Retinal pigment epithelial cell (primary cell): ENCODE measurements at places on chromosomes 12 and 14.

DNA sequence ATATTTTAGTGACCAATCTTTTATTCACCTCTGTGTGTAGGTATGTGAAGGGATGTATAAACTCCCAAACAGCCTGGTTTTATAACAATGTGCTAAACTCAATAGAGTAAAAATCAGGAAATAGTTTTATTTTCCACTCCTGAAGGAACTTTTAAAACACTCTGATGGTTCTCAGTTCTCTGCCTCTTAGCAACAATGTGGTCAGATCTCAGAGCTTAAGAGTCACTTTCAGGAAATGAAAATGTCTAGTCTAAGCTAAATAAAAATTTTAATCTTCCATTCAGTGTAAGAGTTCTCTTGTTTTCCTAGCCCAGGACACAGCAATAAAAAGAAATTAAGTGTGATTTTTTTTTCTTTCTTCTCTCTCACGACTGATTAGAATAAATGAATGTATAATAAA lies 718.0 kb downstream of the C12orf50 start:
- no peak for DNase-seq

DNA sequence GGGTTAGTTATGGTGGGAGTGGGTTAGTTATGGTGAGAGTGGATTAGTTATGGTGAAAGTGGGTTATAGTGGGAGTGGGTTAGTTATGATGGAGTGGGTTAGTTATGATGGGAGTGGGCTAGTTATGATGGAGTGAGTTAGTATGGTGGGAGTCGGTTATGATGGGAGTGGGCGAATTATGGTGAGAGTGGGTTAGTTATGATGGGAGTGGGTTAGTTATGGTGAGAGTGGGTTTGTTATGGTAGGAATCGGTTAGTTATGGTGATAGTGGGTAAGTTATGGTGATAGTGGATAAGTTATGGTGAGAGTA lies 22.1 kb upstream of the SFSWAP start:
- DNase-seq = no peak

- no peak for DNase-seq
Observed at GRCh38 chr12:92034858-92035401, 110.7 kb downstream of the BTG1 start.

GRCh38 chr12:93813972-93814821 lies 137.0 kb downstream of the CRADD start:
- DNase-seq = peak; percentile 43

DNA sequence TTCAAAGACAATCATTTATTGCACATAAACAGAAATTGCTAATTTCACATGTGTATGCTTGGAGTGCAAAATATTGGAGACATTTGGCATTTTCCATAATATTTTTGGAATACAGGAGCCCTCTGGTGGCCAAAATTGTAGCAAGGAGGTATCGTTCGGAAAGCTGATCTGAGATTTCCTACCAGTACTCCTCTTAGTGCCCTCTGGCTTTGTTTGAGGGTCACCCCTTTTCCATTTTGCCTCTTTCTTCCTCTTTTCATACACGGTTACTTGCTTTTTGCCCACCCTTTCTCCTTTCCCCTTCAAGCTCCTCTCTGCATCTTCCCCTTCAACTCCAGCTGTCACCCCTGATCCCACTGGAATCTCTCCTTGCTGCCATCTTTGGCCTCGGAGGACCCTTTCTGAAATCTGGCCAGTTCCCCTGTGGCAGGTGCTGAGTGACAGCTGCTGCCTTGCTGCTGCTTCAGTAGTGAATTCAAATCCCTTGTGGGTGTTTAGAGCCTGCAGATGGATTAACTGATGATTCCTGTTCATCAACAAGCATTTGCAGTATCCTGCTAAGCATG lies 164.6 kb upstream of the PARP11 start:
- no peak for DNase-seq

- DNase-seq = no peak
Observed at GRCh38 chr14:59627011-59627520, 50.5 kb upstream of the CCDC175 start.

DNA sequence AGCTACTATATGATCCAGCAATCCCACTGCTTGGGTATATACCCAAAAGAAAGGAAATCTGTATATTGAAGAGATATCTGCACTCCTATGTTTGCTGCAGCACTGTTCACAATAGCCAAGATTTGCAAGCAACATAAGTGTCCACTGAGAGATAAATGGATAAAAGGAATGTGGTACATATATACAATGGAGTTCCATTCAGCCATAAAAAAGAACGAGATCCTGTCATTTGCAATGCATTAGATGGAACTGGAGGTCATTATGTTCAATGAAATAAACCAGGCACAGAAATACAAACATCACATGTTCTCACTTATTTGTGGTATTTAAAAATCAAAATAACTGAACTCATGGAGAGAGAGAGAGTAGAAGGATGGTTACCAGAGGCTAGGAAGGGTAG lies 116.6 kb downstream of the HELB start:
- DNase-seq = no peak

DNA sequence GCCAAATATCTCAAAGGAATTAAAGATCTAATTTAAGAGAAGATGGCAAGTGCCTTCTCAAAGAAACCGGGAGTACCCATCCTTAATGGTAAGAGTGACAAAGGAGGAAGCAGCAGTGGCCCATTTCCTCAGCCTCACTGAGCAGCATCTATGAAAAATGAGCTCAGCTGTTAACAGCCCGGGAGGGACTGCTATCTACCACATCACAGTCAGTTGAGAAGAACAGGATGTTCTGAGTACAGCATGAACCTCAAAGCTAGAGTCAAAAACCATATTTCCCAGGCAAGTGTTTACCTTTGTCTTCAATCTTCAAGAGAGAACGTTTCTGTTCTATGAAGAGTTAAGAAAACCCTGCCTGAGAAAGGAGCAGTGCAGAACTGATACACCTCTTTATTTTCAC lies 115.0 kb downstream of the BTG1 start:
- no peak for DNase-seq

- DNase-seq = no peak
Observed at GRCh38 chr14:101918065-101918989, 46.0 kb upstream of the DYNC1H1 start.

- DNase-seq = no peak
Observed at GRCh38 chr14:106691601-106692291, 1165.4 kb downstream of the TMEM121 start.

- DNase-seq = peak; percentile 85
Observed at GRCh38 chr14:64681796-64682710, 22.2 kb upstream of the PLEKHG3 start.

- DNase-seq = no peak
Observed at GRCh38 chr12:89674326-89674942, 34.2 kb downstream of the ATP2B1 start.

DNA sequence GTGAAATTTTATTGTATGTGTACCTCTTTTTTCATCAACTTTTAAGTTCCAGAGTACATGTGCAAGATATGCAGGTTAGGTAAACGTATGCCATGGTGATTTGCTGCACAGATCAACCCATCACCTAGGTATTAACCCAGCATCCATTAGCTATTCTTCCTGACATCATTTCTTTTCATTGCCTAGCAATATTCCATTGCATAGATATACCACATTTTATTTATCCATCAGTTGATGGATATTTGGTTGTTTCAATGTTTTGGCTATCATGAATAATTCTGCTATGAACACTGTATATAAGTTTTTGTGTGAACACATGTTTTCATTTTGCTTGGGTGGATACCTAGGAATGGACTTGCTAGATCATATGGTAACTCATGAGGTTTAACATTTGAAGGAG lies 439.9 kb upstream of the SOX5 start:
- DNase-seq = no peak

GRCh38 chr12:75779891-75780496 lies 251.6 kb downstream of the PHLDA1 start:
- DNase-seq = peak; percentile 96

DNA sequence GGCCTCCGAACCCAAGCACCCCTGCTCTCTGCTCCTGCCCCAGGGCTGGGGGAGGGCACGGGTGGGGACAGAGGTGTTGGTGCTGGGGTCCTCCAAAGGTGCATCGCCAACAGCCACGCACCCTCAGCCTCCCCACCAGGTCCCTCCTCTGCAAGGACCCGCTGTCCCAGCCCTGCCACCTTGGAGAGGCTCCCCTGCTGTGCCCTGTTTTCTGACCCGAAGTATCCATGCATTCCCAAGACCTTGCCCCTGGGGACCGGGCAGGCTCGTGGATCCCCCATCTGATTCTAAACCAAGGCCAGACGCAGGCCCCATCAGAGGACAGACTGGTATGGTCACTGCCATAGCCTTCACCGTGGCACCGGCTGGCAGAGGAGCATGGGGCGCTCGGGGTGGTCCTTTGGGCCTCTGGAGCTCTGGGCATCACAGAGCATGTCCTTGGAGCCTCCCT lies 22.7 kb upstream of the BEGAIN start:
- no peak for DNase-seq

GRCh38 chr12:81759190-81760051 lies at the start of gene PPFIA2:
Gene PPFIA2 (minus strand): TSS chr12:81759350.
- no peak for DNase-seq

DNA sequence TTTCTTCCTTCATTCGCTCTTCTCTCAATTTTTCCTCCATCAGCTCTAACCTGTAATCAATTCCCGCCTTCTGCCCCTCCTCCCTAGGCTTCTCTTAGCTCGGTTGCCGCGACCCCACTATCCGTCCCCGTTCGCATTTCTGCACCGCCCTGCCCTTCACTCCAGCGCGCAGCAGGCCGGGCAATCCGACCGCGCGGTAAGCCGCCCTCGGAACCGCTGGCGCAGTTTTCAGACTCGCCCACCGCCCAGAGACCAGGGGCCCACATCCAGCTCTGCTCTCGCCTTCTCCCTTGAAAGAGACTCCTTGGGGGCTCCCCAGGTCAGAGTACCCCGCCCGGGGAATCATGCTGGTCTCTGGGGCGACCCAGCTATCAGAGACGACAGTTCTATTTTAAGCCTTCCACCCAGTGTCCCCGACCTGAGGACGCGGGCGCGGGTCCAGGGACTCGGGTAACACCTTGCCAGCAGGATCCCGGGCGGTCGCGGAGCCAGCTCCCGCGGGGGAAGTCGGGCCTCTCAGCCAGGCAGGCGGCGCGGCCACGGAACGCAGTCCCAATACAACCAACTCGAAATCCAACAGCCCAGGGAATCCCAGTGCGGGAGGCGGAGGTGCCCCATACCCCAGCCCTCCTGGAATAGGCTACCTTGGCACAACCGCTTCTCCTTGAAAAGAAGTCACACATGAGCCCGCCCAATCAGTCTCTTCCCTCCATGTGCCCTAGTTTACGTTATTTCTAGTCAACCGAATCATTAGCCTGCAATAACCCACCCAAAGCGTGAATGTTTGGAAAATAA lies 5.7 kb upstream of the SLC38A4 start:
- DNase-seq = no peak

GRCh38 chr12:100101000-100101399 lies 41.7 kb downstream of the BLTP3B start:
- DNase-seq = no peak

DNA sequence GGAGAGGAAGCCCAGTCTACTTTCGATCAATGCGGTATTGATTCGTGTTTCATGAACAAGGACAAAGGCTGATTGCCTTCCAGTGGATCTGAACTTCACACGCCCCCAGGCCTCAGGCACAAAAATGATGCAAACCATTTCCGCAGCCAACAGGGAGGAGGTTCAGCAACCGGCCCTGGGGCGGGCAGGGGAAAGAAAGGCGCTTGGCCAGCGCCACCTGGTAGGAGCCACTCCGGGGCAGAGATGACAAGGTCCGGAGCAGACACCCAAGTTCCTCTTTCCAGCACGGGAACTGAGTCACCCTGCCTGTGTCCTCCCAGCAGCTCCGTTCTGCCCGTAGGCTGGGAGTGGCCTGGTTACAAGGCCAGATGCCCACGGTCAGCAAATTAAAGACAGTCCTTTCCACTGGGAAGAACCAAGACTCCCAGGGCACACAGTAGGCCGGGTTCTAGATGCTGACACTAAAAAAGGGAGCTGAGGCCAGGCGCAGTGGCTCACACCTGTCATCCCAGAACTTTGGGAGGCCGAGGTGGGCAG lies 136.3 kb downstream of the SCARB1 start:
- no peak for DNase-seq

DNA sequence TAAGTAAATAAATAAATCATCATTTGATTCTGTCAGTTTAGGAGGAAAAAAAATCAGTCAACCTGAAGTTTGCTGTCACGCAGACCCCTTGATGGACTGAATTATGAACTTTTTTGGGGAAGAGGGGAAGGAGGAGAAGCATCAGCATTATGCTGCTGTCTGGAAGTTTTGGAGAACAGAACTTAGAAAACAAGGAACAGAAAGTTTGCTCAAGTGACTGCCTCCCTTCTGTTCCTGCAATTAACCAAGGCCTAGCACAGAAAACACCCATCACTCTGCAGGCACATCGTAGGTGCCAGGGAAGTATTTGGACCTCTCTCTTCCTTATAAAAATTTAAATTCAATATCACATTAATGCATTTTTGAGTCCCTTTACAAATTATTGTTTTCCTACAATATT lies 283.8 kb downstream of the VRK1 start:
- no peak for DNase-seq

- no peak for DNase-seq
Observed at GRCh38 chr14:72583316-72584272, 310.3 kb downstream of the DPF3 start.

DNA sequence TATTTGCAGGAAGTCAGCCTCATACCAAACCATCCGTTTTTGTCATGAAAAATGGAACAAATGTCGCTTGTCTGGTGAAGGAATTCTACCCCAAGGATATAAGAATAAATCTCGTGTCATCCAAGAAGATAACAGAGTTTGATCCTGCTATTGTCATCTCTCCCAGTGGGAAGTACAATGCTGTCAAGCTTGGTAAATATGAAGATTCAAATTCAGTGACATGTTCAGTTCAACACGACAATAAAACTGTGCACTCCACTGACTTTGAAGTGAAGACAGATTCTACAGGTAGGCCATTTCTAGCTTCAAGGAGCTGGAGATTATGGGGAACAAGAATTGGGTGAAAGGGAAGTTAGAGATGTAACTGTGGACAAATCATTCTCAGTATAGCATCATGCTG lies 126.1 kb downstream of the DAD1 start:
- DNase-seq = no peak

DNA sequence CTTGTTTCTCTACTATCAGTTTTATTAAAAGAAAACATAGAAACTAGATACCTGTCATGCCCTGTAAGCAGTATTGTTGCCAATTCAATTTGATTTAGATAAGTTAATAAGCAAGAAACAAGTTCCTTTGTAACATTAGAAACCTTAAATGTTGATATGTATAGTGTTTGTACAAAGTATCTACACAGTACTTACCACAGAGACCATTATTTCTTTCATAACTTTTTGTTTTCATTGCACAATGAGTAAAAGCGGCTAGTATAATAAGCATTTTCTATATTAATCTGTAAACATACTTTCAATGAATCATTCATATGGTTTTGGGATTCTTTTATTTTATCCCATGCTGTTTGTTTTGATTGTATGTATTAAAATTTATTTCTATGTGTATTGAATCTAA lies 305.1 kb downstream of the TTC6 start:
- DNase-seq = no peak

- no peak for DNase-seq
Observed at GRCh38 chr12:110046451-110047187, 1.7 kb downstream of the C12orf76 start.
